ENCODE measurements at places on chromosomes 2 and 18. TPM values are rescaled to one million over a fixed set of nuclear protein-coding genes. Genes with fewer than 3 reads are reported as not detected.

GLB1L gene
- 7.1 TPM for total RNA-seq

WNT10A gene
- 0.06 TPM for total RNA-seq

HOXD11 gene
- total RNA-seq: 5.4 TPM

KIAA2012 gene
- not detected for total RNA-seq

DDX1 gene
- 127 TPM for total RNA-seq

Measured in A549 treated with dexamethasone at 1 μM for 4 hours (cell line).